ENCODE measurements at places on chromosomes 1 and 21.
A peak's percentile ranks its signal among the peaks of the same experiment; 100 is the strongest.

- no peak for DNase-seq
These were observed 239.1 kb upstream of the SGIP1 start for GRCh38 chr1:66294707-66295370.

DNA sequence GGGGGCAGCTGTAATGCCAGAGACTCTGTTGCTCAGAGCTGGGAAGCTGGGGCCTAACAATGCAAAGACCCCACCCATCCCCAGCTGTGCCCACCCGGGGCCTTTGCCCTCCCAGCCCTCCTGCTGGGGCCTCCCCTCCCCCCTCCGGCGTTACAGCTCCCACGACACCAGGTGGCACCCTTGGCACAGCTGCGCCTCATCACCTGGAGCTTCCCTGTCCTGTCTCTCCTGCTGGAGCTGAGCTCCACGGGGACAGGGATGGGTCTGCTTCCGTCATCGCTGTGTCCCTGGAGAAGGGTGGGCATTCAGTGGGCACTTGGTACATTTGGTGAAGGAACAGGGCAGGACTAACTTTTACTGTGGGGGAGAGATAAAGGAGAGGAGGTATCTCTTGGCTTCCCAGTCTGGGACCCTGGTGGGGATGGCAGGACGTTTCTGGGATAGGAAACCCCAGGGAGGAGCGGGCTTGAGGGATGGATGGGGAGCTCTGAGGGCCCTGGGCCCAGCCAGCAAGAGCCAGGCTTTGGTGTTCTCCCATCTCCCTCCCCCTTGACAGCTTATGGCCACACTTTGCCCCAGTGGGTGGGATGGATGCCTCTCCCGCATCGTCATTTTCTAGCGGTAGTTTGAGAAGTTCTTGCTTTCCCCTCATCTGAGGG lies 453.2 kb downstream of the PTPRU start:
- no peak for DNase-seq

- DNase-seq, result no peak
These were observed 8.0 kb upstream of the RIMS3 start for GRCh38 chr1:40673452-40673851.

DNA sequence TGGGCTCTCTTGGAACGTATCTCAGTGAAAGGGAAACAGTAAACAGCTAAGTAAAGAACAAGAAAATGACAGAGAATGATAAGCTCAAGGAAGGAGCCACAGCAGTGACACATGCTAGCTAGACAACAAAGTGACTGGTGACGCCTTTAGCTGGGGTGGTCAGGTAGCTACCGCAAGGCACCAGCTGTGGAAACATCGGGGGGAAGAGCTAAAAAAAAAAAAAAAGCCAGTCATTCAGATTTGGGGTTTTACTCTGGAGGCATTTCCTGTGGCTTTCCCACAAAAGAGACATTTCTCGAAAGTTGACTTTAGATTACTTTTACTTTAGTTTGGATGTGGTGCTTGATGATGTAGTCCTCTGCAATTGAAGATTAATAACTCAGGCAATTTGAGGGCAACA lies 2.1 kb downstream of the FHAD1 start:
- DNase-seq, result no peak

GRCh38 chr1:229972600-229973296 lies 94.3 kb upstream of the GALNT2 start:
- DNase-seq, result peak; percentile 12

- DNase-seq, result no peak
These were observed 37.2 kb downstream of the MRAP start for GRCh38 chr21:32335601-32336575.

DNA sequence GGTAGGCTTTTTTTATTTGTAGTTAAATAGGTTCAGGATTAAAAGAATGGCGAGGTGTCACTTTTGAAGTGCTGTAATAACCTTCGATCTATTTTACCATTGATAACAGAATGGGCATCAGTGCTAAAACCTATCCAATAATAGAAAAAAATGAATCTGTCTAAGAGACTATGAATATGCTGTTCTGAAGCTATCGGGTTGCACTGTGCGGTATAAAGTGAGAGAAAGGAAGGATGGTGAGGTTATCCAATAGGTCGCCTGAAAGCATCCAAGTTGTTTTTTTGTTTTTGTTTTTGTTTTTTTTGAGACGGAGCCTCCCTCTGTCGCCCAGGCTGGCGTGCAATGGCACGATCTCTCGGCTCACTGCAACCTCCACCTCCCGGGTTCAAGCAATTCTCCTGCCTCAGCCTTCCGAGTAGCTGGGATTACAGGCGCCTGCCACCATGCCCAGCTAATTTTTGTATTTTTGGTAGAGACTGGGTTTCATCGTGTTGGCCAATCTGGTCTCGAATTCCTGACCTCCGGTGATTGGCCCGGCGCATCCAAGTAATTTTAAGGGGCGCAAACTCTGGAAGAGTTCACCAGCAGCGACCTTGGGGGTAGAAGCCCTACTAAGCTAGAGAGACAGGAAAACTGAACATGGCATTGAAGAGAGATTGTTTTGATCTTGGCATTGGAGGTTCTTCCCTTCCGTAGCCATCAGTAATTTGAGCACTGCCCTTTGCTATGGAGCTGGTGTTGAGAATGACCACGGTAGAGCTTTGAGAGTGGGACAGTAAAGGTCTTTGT lies 8.7 kb upstream of the MDM4 start:
- peak; percentile 48 for DNase-seq

- DNase-seq, result no peak
These were observed 6.2 kb upstream of the C1orf105 start for GRCh38 chr1:172414331-172414730.

GRCh38 chr1:173113015-173113741 lies 62.4 kb upstream of the TNFSF18 start:
- no peak for DNase-seq

- DNase-seq, result no peak
These were observed 47.2 kb upstream of the PRMT6 start for GRCh38 chr1:107009281-107009680.

DNA sequence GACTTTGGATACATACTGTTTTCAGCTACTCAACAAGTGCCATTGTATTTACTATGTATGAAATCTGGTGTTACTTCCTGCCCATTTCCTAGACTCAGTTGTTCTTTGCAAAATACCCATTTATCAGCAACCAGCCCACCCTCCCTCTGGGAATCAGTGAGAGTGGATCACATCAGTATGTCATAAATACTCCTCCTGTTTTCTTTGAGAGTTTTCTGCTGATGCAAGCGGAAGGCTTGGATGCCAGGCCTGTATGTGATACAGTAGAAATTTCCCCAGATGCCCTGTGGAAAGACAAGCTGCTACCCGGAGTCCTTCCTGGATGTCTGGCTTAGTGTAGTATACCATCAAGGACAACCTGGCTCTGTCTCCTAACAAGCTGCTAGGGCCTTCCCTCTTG lies 2.4 kb upstream of the PTPRC start:
- no peak for DNase-seq

- DNase-seq, result no peak
These were observed 357.8 kb upstream of the PTBP2 start for GRCh38 chr1:96363826-96364225.

DNA sequence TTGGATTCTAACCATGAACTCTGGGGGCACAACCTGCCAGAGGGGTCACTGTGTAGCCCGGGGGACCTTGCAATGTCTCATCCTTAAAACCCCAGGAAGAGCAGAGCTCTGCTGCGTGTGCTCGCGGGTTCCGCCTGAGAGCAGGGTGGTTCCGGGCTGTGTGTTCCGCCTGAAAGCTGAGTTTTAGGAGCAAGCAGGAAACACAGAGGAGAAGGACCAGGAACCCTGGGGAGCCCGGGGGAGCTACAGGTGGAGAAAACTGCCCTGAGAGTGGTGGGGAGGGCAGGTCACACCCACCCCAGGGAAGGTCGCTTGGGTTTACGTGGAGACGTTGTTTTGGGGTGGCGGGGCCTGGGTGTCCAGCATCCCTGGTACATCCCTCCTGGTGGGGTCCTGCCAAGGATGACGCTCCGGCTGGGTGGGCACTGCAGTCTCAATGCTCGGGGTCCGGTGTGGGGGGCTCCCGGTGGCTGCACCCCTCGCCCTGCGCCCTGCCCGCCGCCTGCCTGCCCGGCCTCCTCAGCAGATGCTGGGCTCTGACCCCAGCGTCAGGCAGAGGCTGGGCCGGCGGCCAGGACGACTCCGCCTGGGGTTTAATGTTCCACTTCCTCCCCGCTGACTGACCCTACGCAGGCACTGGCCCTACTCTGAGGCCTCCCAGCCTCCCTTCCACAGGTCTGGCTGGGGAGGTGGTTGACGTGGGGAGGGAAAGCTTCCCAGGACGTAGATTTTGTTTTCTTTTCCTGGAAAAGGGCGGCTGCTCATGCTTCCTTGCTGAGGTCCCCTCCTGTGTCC lies 17.3 kb upstream of the C1orf159 start:
- no peak for DNase-seq

- no peak for DNase-seq
These were observed 57.7 kb downstream of the TRIM11 start for GRCh38 chr1:228348708-228349467.

GRCh38 chr1:102896286-102896685 lies 212.0 kb downstream of the COL11A1 start:
- DNase-seq, result no peak

DNA sequence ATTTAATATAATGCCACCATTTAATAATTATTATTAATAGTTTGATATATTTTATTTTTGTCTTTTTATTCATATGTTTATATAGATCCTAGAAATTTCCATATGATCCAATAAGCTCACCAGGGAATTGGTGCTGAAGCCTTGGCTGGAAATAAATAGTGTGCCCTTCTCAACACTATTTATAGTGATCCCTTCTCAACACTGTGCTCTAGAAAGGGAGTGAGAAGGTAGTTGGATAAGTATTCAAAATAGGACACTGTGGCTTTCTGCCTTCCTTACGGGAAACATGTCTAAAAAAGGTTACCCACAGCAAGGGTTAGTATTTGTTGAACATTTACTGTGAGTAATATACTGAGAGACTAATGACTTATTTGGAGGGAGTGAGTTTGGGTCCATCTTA lies 496.1 kb downstream of the NEGR1 start:
- no peak for DNase-seq

DNA sequence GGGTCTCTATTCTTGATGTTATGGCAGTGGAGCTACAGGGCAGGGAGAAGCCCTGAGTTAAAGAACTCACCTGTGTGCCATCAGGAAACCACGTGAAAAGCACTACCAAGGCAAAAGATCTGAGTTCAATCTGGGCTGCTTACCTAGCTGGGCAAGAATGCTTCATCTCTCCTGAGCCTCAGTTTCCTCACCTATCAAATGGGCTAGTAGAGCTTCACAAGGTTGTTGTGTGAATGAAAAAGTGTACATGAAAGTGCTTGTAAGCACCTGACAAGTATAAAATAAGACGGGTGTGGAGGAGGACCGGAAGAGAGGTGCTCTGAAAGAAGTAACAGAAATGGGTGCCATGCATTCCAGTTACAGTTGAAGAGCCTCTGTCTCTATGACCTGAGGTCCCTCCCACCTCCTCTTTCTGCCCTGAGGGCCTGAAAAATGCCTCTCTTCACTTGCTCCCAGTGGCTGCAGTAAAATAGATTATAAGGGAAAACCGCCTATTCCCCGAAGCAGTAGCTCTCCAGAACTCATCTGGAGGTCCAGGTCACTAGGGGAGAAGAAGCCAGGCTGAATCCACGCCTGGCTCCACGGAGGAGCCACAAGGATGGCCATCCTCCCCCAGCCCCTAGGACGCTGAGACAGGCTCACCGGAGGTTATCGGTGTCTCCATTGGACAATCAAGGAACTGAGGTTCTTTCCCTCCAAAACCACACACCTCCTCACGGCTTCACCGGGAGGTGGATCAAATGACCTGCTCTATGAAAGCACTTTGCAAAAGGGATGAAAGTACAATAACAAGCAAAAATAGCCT lies 1.4 kb downstream of the GPR161 start:
- DNase-seq, result no peak

DNA sequence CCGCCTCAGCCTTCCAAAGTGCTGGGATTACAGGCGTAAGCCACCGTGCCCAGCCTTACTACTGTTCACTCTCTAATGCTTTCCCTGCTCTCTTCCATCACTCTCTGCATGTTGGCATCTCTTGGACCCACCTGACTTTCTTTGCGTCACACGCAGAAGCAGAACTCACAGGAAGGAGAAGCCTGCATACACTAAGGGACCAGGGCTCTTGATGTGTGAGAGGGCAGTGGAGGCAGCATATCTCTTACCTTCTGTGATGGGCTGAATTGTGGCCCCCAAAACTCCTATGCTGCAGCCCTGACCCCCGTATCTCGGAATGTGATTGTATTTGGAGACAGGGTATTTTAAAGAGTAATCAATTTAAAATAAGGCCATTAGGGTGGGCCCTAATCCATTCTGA lies 26.7 kb upstream of the SLAMF9 start:
- DNase-seq, result no peak

DNA sequence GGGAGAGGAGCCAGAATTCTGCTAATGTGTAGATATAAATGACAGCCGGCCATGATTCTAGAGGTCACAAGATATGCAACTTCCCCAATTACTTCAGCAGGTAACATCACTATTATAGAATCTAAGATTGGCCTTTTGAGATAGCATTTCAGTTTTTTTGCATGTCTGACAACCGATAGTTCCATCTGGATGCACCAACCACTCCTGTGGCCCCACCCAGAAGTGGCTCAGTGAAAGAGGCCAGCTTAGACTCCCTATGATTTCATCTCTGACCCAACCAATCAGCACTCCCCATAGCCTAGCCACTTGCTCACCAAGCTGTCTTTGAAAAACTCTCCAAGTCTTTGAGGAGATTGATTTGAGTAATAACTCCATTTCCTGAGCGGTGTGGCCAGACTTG lies 30.3 kb upstream of the NUF2 start:
- no peak for DNase-seq

GRCh38 chr21:17370263-17370662 lies 142.6 kb upstream of the CXADR start:
- no peak for DNase-seq

DNA sequence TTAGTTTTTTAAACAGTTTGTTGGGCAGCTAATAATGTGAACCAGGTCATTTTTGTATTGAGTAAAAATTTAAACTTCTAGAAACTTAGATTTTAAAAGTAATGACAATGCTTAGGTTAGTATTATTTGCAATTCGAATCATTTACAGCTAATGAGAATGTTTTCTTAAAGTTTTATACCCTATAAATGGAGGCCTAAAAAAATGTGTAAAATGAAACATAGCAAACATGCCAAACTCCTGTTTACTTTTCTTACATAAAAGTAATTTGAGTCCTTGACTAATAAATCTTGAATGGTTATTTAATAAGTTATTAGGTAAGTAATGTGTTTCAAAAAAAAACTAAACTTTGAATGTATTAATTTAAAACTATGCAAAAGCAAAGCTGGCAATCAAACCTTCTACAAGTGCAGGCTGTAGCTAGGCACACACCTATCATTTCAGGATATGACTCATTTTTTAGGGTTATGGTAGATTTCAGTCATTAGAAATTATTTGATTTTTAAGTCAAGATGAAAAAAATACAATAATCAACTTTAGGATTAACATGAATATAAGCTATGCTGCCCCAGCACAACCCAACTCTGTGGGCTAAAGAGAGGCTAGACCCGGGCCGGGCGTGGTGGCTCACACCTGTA lies 41.5 kb downstream of the CLSTN1 start:
- DNase-seq, result no peak

- peak; percentile 53 for DNase-seq
These were observed at the start of gene CNIH3 for GRCh38 chr1:224615861-224616755. CNIH3 (plus strand) TSS chr1:224616317; CDS start chr1:224617175, 858 bp downstream.

GRCh38 chr1:32377541-32378220 lies 15.3 kb downstream of the TSSK3 start:
- DNase-seq, result no peak

- DNase-seq, result no peak
These were observed 12.1 kb upstream of the KDF1 start for GRCh38 chr1:26972390-26972789.

GRCh38 chr1:231359113-231359512 lies 21.0 kb downstream of the SPRTN start:
- no peak for DNase-seq

All from endothelial cell (in vitro differentiated cells).